ENCODE measurements at places on chromosomes 7 and 10.
A peak's percentile ranks its signal among the peaks of the same experiment; 100 is the strongest.

DNA sequence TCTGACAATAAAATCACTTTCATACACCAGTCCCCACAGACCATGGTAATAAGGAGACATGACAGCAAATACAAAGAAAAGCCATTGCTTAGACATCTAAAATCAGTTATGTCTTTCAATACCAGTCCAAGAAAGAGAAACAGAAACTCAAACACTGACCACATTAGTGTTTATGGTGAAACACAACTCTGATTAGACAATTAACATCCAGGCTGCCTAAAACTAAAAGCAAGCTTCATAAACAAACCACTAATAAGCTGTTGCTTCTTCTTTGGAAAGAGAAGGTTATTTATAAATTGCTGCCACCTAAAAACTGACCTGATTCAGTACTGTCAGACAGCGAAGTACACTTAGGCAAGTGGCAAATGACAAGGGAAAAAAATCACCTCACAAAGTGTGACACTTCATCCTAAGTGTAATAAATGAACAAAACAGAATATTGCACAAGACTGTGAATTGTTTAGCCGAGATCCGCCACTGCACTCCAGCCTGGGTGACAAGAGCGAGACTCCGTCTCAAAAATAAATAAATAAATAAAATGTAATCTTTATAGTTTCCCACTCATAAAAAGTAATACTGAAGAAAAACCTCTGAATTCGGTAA is 277.4 kb downstream of the PARD3 start:
- DNase-seq: no peak

DNA sequence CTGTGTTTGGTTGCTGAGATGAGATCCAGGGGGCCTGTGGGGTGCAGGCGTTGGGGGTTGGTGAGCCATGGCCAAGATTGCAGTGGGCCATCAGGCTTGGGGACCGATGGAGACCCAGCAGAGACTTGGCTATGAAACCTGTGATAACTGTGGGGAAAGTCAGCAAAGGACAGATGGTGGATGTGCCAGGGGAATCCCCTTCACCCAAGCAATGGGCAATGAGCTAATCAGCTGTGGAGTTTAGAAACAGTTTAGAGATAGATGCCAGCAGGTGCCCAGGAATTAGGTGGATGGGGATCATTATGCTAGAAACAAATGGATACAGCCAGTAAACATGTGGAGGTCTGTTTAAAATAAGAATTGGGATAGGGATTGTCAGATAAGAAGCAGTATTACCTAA is 151.4 kb upstream of the FERD3L start:
- no peak for DNase-seq

DNA sequence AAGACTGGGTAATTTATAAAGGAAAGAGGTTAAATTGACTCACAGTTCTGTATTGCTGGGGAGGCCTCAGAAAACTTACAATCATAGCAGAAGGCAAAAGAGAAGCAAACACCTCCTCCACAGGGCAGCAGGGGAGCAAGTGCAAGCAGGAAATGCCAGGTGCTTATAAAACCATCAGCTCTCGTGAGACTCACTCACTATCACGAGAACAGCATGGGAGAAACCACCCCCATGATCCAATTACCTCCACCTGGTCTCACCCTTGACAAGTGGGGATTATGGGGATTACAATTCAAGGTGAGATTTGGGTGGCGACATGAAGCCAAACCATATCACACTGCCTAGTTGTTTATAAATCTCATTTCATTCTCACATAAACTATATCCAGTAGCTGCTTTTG is 28.0 kb upstream of the CPN1 start:
- DNase-seq: no peak

DNA sequence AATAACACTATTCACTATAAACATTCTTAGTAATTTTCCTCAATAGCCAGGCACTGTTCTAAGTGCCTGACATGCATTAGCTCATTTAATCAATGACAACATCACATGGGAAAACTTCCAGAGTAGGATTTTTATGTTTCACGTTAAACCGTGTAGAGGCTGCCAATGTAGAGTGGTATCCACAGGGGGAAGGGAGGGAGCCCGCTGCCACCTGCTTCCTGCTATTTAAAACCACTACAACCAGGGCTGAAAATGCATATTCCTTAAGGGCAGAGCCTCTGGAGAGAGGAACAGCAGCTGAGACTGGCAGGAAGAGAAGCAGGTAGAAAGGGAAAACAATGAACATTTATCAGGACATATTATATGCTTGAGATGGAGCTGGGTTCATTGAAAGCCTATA is 684.3 kb upstream of the AUTS2 start:
- no peak for DNase-seq

DNA sequence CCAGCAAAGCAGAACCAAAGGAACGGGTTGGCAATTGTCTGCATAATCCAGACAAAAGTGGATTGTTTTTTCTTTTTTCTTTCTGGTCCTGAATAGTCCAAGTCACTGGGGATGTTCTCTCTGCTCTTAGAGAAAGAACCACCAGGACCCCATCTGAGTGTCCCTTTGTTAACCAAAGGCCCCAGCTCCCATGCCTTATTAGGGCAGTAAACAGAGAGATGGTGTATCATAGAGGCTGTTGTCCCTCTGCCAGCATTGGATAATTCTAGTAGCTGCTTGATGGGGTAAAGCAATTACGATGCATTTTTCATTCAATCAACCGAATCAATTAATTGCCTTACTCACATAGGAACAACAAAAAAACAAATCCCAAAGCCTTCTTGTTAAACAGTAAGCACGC is 213.0 kb downstream of the BUB3 start:
- DNase-seq: no peak

- DNase-seq: no peak
These were observed 1118.6 kb downstream of the SORCS3 start for GRCh38 chr10:105759669-105760068.

DNA sequence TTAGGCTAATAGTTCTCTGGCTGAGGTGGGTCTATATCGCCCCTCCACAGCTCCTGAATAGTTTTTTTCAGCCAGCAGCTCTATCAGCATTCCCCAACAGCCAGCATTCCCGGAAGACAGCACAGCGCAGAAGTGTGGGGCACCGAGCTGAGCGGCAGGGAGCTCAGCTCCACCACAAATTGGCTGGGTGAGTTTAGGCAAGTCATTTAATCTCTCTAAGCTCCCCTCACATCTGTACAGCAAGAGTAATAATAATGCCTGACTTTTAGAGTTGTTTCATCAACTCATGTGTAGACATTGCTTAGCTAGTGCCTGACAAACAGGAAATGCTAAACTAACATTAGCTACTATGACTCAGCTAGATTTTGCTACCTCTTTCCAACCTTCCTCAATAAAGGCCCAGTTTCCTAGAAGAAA is 247.9 kb upstream of the PTN start:
- DNase-seq: peak; percentile 65

DNA sequence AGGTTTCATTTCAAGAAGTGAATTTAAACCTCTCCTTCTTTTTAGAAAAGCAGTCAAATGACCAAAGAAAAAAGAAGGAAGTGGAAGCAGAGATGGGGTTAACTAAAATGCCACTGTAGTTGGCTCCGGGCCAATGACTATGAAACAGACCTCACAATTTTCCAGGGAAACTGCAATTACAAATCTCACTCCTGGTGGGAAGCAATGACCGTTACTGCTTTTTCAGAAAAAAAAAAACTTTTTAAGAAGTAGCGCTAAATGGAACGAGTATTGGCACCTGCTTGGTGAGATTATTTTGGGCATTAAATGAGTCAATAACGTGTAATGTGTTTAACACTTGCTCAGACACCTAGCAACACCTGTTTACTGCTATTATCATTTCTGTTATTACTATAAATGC is 1.2 kb downstream of the SFRP4 start:
- no peak for DNase-seq

- no peak for DNase-seq
These were observed 11.8 kb downstream of the KAZALD1 start for GRCh38 chr10:101073631-101074030.

DNA sequence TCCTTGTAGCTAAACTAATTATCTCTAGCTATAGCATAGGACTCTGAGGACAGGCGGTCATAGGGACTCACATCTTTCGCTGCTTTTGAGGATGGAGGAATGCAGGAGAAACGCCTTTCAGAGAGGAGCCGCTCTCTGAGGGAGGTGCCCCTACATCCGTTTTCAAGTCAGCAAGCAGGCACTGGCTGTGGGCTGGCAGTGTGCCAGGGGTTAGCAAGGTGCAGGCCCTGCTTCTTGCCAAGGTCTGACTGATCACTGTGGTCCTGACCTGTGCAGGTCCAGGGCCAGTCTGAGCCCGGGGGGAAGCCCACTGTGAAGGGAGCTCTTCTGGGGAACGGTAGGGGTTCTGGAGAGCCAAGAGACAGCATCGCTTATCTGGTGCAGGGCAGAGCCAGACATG is 89.4 kb downstream of the SH3PXD2A start:
- no peak for DNase-seq

GRCh38 chr7:12705878-12706277 is 18.4 kb downstream of the ARL4A start:
- DNase-seq: no peak

GRCh38 chr7:132133501-132133900 is 442.8 kb downstream of the PLXNA4 start:
- no peak for DNase-seq

- peak; percentile 75 for DNase-seq
These were observed 556.8 kb upstream of the GALNT17 start for GRCh38 chr7:70574970-70575799.

DNA sequence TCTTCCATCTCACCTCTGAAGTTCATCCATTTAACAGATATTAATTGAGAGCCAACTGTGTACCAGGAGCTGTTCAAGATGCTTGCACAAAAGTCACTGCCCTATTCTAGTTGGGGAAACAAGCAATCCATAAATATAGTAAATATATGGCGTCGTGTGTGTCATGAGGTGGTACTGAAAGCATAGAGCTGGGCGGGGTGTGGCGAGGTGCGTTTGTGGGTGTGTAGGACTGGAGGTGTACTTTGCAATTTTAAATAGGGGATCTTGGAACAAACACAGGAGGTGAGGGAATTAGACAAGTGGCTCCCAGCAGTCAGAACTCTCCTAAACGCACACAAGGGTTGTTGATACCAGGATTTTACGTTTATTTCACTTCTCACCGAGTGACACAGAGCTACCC is 490 bp upstream of the ZNF239 start:
- no peak for DNase-seq

DNA sequence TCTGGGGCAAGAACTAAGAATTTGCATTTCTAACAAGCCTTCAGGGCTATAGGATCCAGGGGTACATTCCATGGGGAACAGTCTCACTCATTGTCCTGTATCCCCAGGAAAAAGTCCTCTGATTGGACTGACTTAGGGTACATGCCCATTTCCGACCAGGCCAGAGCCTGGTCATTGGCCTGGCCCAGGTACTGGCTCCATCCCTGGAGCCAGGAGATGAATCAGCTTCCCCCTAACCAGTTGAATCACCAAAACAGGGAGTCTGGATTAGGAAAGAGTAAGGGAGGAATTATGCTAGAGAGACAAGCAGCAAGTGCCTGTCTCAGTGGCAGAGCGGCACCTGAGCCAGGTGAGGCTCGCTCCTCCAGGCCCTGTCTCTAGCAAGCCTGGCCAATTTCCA is 137.5 kb downstream of the FGFR2 start:
- no peak for DNase-seq

DNA sequence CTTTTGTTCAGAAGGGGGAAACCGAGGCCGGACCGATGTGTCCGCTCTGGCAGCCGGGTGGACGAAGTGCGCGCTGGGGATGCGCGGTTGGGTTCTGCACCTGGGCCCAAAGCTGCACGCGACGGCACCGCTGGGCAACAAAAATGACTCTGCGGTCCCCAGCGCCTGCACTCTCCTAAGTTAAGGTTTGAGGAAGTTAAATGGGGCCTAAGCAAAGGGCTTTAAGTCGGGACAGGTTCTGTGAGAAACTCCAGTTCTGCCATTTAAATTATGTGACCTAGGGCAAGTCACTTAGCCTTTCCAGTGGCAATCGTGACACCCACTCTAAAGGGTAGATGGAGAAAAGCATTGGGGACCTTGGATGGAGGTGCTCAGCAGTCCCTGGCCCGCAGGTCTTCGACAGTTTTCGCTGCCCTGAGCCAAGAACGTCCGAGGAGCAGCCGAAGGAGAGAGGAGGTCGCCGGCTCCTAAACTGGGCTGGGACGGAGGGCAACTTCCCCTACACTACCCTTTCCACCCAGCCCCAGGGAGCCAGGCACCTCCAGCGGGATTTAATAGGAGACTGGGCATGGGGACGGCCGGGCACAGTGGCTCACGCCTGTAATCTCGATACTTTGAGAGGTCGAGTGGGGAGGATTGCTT is 534 bp upstream of the ACBD5 start:
- DNase-seq: peak; percentile 5

DNA sequence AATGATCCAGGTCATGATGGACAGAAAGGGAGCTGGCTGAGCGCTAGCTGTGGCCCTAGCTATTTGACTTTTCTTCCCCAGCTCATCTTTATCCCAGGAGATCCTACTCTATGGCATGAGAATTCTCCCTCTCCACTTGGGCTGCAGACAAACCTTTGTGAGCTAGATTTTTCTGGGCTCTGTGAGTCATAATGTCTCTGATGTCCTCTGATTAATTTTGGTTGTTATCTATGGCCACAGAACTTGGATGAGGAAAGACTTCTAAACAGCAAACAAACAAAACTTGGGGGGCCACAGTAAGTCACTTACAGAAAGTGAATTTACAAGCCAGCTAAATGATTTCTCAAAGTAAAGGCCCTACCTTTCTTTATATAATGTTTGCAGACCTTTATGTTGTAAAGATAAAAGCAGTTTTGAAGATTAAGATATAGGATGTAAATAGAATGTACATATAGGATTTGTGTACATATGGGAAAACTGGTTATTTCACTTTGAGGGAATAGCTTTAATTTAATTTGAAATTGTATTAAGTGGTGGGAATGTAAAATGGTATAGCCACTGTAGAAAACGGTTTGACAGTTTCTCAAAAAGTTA is 10.4 kb downstream of the ABLIM1 start:
- no peak for DNase-seq

GRCh38 chr7:25075459-25075858 is 49.6 kb downstream of the CYCS start:
- DNase-seq: no peak

GRCh38 chr7:64640504-64640903 is 25.4 kb upstream of the ZNF107 start:
- DNase-seq: no peak

DNA sequence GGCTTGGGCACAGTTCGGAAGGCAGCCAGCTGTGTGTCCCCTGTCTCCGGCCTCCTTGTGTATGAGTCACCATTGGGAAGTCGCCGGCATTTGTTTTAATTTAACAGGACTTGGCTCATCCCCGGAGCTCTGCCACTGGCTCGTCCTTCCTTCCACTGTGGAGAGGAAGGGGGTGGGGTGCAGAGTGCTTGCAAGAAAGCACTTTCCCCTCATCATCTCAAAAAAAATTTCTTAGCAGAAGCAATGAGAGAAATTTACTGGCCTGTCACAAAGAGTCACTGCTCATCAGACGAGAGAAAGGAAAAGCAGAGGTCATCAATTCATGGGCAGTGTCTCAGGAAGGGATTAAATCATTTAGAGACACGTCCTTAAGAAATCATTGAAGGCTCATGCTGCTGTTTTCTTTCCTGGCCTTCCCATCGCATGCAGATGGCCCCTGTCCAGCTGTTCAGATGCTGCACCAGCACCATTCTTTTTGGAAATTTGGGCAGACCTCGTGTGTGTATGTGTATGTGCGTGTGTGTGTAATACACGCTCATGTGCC is 93.3 kb downstream of the BMS1 start:
- peak; percentile 27 for DNase-seq
